Kidney (tissue), 22 donors: ENCODE measurements at places on chromosomes 6 and 20. TPM values are rescaled to one million over a fixed set of nuclear protein-coding genes. Genes with fewer than 3 reads are reported as not detected.

TMEM200A gene
- 17.9 TPM for total RNA-seq

SLC2A10 gene
- 7.1 TPM for total RNA-seq

GRCh38 chr20:36532388-36532787, 8.9 kb upstream of the MYL9 start:
- H3K27ac ChIP-seq: no peak overlapping the region
- H3K27me3 ChIP-seq: no peaks in the 10 kb centered on the region
- no peaks in the 10 kb centered on the region for H3K4me1 ChIP-seq
- no peaks in the 10 kb centered on the region for H3K36me3 ChIP-seq
- H3K4me3 ChIP-seq: no peak overlapping the region
- DNase-seq: no peak

DNA sequence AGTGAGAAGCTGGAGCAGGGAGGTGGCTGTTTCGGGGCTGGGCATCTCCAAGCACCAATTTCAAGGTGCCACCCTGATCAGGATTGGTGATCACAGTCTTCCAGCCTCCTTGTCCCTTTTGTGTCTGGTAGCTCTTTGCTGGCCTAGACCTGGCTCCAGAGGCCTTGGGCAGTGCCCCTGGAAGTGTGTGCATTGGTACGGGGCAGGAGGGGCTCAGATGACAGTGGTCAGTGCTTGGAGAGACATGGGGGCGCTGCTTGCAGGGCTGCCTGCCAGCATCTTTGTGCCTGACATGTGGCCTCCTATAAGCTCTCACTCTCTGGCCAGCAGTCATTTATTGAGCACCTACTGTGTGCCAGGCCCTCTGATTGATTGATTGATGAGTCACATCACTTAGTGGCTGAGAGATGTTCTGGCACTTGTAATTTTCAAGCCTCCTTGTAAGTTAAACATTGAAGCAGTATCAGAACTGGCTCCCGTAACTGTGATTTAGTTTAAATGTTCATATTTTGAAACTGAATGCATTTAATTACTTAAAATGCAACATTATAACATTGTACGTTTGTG, 61.7 kb downstream of the BCAS4 start:
- no peak for DNase-seq
- H3K27ac ChIP-seq: no peak overlapping the region
- no peaks in the 10 kb centered on the region for H3K36me3 ChIP-seq
- H3K27me3 ChIP-seq: no peaks in the 10 kb centered on the region
- no peaks in the 10 kb centered on the region for H3K4me1 ChIP-seq

- no peaks in the 10 kb centered on the region for H3K4me1 ChIP-seq
- H3K36me3 ChIP-seq: no peaks in the 10 kb centered on the region
- no peak overlapping the region for H3K4me3 ChIP-seq
Measured at GRCh38 chr20:58028123-58028522, 200.3 kb downstream of the ANKRD60 start.

DNA sequence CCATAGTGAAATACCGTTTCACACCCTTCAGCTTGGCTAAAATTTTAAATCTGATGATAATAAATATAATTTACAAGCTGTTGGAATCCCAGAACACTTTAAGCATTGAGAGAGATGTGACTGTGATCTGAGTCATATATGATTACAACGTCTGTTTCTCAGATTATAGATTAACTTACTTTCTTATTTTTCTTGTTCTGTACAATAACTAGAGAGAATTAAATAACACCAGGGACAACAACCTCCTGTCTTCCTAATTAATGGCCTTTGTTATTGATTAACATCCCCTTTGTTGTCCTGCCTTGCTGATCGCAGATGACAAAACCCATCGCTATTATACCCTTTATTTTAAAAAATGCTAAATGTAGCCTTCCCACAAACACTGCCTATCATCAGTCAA, 87.8 kb upstream of the EZR start:
- H3K27me3 ChIP-seq: no peaks in the 10 kb centered on the region
- H3K4me3 ChIP-seq: no peak overlapping the region
- H3K4me1 ChIP-seq: no peaks in the 10 kb centered on the region
- no peak overlapping the region for H3K27ac ChIP-seq
- DNase-seq: no peak
- H3K36me3 ChIP-seq: no peaks in the 10 kb centered on the region

GRCh38 chr6:154458565-154459470, 51.7 kb downstream of the CNKSR3 start:
- H3K4me1 ChIP-seq: peaks cover 27% of the 10 kb centered on the region
- H3K36me3 ChIP-seq: no peaks in the 10 kb centered on the region
- H3K4me3 ChIP-seq: no peak overlapping the region

GRCh38 chr20:18839507-18840247, 26.1 kb downstream of the SCP2D1 start:
- no peak overlapping the region for H3K27ac ChIP-seq
- H3K36me3 ChIP-seq: no peaks in the 10 kb centered on the region
- no peak for DNase-seq
- no peaks in the 10 kb centered on the region for H3K4me1 ChIP-seq
- H3K4me3 ChIP-seq: no peak overlapping the region
- no peaks in the 10 kb centered on the region for H3K27me3 ChIP-seq

- no peak overlapping the region for H3K4me3 ChIP-seq
- H3K27me3 ChIP-seq: no peaks in the 10 kb centered on the region
- no peaks in the 10 kb centered on the region for H3K4me1 ChIP-seq
- H3K27ac ChIP-seq: no peak overlapping the region
- DNase-seq: no peak
Measured at GRCh38 chr6:68779366-68779765, 144.3 kb downstream of the ADGRB3 start.
